ENCODE measurements at places on chromosomes 13 and 19.

DNA sequence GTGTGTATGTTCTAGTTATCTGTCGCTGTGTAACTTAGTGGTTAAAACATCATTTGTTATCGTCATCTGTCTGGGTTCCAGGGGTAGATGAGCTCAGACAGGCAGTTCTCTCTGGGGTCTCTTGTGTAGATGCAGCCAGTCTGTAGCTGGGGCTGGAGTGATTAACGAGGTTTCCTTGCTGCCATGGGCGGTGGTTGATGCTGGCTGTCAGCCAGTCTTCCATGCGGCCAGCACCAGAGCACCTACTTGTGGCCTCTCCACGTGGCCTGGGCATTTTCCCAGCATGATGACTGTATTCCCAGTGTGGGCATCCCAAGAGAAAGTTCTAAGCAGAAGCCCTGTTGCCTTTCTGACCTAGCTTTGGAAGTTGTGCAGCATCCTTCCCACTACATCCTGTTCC is 10.7 kb downstream of the ERCC5 start:
- DNase-seq: no peak

DNA sequence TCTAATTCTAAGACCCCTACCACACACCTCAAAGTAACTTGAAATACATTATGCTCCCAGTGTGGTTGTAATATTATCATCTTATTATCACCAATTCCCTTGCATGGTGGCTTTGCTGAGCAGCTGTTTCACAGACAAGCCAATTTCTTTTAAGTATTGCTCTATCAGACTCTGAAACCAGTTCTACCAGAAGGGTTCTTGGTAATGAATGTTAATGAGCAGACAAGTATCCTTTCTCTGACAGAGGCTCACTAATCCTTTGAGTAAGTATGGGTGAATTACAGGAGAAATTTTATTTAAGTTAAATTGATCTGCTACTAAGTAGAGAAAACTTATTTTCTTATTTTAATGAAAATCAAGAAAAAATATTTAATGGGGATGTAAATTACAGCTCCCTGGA is 326.0 kb downstream of the GPC6 start:
- DNase-seq: no peak

DNA sequence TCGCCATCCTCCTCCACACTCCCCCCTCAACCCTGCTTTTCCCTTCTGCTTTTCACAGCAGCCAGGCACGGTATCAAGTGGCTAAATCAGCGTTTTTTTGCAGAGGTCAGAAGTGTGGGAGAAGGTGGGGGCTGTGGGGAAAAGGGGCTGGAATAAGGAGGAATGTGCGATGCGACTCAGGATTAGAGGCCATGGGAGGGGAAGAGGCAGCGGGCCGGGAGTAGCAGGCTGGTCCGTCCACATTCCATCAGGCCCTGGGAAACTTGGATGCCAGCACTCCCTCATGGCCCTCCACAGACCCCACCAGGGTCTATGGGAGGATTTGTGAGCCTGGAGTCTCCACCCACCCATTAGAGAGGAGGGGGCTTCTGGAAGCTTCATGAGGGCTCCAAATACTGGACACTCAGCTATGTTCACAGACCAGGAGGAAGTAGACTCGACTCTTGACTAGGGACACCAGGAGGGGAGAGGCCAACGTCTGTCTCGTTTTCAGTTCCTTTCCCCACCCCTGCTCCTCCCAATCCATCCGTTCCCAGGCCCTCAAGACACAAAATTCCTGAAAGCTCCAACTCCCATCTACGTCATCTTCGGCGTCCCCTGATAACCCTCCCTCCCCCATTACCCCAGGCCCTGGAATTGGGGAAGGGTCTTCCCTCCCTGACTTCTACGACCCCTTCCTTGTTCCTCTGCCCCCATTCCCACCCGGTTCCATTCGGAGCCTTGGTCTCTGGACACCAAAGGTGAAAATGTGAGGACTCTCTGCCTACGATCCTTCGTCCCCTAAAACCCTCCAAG is 3.3 kb upstream of the KCNC3 start:
- DNase-seq: no peak

- peak; percentile 24 for DNase-seq
These were observed at the start of gene SLC25A23 for GRCh38 chr19:6459262-6460098. TSS of gene SLC25A23 (minus strand) at chr19:6459792. CDS start at chr19:6459628, 164 bp downstream.

DNA sequence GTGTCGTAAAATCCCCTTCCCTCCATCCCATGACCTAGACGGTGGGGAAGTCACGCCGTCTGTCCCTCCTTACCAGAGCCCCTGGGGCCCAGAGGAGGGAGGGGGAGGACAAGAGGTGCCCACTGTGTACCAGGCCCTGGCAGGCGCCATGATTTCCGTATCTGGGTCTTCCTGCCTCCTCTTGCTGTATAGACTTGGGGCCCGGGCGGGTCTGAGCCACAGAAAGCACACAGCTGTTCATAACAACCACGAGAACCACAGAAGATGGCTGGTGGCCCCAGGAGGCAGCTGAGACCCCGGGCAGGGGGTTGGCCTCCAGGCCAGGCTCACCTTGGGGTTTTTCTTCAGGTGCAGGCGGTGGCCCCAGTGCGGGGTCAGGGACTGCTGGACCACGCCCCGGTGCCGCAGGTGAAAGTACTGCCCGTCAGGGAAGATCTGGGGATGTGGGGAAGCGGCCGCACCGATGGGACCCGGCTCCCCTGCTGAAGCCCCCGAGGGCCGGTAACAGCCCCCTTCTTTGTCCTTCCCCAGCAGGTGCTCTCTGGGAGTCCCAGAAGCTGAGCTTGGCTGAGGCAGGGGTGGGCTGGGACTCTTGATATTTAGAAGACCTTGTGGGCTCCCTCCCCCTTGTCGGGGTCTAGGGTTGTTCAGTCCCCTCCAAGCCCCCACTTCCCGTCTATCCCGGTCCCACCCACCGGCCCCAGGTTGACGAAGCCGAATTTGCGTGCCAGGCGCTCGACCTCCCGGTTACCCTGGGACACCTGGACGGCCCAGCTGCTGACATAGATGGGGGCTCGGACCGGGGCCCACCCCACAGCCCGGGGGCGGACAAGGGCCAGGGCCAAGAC is 463 bp downstream of the PCSK4 start:
- DNase-seq: no peak

DNA sequence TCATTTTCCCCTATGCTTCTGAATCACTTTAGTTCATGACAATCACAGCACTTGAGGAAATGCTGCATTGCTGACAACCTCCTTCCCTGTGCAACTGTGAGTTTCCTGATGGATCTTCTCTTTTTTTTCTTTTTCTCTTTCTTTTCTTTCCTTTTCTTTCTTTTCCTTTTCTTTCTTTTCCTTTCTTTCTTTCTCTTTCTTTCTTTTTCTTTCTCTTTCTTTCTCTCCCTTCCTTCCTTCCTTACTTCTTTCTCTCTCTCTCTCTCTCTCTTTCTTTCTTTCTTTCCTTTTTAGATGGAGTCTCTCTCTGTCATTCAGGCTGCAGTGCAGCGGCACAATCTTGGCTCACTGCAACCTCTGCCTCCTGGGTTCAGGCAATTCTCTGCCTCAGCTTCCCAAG is 247.9 kb upstream of the HTR2A start:
- DNase-seq: no peak

- DNase-seq: no peak
These were observed 33.8 kb upstream of the MEDAG start for GRCh38 chr13:30872276-30872594.

DNA sequence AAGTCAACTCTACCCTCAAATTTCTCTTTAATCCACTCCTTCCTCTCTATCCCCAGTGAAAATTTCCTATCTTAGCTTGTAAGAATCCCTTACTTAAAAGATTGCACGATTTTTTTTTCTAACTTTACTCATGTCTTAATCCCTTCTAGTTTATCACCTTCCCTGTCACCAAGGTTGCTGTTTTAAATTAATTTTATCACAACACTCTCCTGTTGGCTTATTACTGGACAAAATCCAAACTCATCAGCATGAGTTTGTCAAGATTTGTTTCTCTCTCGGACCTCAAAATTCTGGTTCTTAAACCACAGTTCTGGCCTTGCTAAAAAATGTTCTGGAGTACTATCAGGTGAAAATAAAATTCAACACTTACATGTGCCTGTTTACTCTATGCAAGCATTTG is 959.1 kb upstream of the SLC10A2 start:
- no peak for DNase-seq

DNA sequence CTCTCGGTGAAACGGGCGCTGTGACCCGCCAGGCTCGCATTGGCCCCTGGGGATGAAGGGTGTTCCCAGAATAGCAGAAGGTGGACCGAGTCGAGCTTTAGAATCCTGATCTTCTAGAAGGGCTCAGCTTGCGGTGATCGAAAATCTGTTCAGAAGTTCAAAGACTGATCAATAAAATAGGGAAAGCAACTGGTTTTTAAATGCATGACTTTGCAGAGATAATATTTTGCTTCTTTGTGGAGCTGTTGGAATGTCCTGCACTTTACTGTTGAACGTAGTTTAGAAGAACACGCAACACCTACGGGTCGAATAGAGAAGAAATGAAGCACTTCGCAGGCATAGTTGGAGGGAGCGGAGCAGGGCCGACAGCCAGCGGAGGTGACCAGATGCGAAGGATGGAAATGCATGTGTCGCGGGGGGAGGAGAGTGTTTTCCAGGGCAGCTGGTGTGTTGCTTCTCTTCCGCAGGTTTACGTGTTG is 766 bp downstream of the CEBPG start:
- DNase-seq: no peak

DNA sequence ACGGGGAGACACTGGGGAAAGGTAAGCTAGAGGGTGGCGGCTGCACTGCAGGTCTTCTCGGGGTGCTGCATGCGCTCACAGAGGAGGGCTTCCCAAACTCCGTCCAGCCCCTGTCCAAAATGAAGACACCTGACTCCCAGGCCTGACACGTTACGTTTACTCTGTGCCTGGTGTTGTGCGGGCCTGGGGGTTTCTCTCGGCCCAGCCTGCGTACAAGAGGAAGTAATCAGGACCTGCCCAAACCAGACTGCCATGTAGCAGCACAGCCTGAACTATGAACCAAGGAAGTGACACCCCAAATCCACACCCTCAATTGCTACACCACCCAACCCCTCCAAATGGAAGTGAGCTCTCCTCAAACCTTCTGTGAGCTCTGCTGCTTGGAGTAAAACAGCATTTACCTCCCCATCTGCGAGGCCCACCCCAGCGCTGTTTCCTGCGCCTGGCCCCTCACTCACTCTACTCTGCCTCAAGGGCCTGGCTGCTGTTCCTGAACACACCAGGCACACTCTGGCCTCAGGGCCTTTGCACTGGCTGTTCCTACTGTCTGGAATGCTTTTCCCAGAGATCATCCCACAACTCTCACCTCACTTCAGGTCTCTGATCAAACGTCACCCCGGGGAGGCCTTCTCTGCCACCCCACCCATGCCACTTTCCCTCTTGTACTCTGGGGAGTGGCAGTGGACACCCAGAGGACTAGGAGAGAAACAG is 3.0 kb downstream of the HSPBP1 start:
- DNase-seq: no peak

GRCh38 chr13:74046431-74046830 is 87.8 kb downstream of the KLF12 start:
- DNase-seq: no peak

GRCh38 chr19:42066075-42066754 is 3.8 kb downstream of the GRIK5 start:
- DNase-seq: no peak
